ENCODE measurements at places on chromosomes 2 and 18.

DNA sequence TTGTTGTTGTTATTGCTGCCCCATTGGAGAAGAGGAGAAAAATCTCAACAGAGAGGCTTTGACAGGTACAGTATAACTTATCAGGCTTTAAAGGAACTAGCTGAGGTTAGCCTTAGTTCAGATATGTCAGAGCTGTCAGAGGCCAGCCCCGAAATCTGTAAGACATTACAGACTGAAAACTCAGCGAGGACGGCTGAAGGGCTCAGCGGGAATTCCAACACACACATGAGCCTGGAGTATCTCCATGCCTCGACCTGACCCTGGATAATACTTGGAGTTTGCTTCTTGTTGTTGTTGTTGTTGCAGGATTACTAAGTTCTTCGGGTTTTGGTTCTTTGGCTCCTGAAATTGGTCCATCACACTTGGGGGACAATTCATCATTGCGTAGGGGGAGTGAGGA is 166.9 kb downstream of the MIB1 start:
- DNase-seq: no peak

- no peak for DNase-seq
Observed at GRCh38 chr2:172256886-172257285, 154.2 kb upstream of the DLX2 start.

DNA sequence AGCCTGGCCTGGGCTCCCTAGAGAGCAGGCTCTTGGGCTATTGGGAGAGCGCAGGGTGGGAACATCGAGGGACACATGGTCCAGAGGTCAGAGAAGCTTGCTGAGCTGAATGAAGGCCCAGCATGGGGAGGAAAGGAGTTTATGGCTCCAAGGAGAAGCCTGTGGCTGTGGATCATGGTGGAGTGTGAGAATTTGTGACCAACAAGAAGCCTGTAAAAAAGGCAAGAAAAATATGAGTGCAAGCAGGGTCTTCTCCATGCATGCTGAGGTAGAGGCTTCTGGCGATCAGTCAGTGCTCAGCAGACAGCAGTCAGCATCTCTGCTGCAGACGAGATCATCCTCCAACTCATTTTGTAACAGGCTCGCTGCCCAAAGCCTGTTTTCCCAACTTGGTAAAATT is 1.3 kb upstream of the SCYGR3 start:
- no peak for DNase-seq

DNA sequence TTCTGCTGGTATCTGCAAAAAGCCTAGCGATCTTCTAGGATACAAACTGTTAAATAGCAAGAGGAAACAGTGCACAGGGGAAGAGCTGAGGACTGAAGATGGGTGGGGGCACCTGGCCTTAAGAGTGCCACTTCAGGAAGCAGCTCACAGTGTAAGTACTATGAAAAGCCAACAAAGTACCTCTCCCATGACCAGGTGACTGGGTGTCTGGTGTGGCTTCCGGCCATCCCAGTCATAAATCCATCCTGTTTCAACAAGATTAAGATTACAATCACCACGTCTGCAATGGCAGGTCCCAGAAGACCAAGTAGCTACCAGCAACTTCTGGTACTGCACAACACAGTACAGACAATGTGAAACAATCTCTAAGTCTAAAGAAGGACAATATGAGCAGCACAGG is 15.9 kb downstream of the ERFE start:
- no peak for DNase-seq

DNA sequence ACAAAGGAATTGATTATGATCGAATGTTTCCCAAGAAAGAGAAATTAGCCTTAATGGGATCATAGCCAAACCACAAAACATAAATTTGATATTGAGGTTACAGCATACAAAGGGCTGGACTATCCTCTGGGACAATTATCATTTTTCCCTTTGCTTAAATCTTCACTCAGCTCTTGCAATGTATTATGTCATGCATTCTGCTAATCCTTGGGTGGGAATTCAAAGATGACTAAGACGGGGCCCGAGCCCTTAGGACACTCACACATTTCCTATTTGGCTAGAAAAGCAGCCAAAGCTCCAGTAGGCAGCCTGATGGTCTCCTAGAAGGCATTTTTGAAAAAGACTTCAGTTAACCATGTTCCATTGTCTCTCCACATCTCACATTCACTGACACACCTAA is 17.2 kb upstream of the NMI start:
- DNase-seq: no peak

- DNase-seq: no peak
Observed at GRCh38 chr2:46470114-46470628, 9.2 kb upstream of the TMEM247 start.

GRCh38 chr2:217853301-217853881 is 149.4 kb downstream of the TNS1 start:
- peak; percentile 47 for DNase-seq

DNA sequence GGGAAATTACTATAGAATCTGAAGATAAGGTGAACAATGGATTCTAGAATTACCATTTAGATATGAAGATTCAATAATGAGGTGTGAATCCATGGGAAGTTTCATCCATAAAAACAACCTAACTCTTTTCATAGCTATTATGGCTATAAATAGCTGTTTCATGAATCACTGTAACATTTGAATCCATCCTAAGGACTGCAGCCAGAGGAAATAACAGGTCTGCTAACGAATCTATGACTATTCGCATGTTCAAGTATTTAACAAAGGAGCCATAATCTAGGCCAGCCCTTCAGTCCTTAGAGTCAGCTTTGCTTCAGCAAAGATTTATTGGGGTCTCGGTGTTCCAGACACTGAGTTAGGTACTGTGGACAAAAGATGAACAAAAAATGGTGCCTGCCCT is 87.1 kb downstream of the MYOM1 start:
- DNase-seq: no peak

GRCh38 chr2:218035463-218036100 is 32.8 kb upstream of the TNS1 start:
- no peak for DNase-seq

DNA sequence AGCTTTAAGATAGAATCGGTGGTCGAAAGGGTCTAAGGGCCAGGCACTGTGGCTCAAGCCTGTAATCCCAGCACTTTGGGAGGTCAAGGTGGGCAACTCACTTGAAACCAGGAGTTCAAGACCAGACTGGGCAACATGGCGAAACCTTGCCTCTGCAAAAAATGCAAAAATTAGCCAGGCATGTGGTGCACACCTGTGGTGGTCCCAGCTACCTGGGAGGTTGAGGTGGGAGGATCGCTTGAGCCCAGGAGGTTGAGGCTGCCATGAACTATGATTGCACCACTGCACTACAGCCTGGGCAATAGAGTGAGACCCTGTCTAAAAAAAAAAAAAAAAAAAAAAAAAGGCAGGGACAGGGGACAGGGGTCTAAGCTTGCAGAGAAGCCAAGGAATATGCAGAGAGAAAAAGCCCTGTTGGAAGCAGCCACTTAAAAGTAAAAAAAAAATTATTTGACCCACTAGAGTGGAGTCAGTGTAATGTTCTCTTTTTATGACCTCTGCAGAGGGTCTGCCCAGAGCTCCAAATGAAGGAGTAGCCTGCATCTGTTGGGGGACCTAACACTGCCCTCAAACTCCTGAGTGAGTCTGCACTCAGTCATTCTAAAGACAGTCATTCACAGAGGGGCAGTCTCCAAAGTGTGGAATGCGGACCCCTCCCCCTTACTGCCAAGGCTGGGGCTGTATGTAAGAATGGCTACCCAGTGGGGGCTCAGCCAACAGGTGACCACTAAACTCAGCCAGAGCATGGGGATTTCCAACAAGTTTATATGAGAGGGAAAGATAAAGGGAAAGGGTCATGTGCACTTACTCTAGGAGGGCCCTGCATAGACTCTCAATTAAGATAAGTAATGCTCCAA is 118.5 kb upstream of the CDCA7 start:
- DNase-seq: no peak

DNA sequence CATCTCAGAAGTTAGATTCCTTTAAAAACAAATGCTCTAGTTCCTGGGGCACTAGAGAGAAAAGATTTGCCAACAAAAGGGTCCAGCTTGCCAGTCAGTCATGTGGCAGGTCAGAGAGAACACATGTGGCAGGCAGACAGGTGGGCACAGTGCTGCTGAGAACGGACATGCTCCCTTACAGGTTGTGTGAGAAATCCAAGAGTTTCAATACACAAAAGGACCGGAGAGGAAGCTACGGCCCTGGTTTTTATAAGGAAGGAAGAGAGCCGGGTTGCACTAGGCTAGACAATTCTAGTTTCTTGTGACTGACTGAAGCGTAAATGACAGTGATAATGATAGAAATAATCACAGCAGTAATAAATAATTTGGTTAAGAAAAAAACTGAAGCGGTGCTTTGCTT is 18.3 kb downstream of the CDC42EP3 start:
- DNase-seq: no peak

DNA sequence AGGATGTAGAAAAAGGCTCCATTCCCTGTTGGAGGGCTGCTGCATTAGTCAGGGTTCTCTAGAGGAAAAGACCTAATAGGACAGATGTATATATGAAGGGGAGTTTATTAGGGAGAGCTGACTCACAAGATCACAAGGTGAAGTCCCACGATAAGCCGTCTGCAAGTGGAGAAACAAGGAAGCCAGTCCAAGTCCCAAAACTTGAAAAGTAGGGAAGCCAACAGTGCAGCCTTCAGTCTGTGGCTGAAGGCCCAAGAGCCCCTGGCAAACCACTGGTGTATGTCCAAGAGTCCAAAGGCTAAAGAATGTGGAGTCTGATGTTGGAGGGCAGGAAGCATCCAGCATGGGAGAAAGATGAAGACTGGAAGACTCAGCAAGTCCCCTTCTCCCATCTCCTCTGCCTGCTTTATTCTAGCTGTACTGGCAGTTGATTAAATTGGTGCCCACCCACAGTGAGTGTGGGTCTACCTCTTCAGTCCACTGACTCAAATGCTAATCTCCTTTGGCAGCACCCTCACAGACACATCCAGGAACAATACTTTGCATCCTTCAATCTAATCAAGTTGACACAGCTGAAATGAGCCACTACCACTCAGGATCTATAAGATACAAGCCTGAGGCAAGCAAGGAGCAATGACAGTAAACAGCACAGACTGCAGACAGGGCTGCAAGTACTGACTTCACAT is 30.0 kb upstream of the ATG16L1 start:
- DNase-seq: no peak

GRCh38 chr2:119011162-119011909 is 69.3 kb downstream of the MARCO start:
- DNase-seq: peak; percentile 3

- no peak for DNase-seq
Observed at GRCh38 chr2:74399785-74400184, 19.7 kb upstream of the DCTN1 start.

GRCh38 chr2:122955776-122956175 is 1069.3 kb upstream of the CNTNAP5 start:
- no peak for DNase-seq

DNA sequence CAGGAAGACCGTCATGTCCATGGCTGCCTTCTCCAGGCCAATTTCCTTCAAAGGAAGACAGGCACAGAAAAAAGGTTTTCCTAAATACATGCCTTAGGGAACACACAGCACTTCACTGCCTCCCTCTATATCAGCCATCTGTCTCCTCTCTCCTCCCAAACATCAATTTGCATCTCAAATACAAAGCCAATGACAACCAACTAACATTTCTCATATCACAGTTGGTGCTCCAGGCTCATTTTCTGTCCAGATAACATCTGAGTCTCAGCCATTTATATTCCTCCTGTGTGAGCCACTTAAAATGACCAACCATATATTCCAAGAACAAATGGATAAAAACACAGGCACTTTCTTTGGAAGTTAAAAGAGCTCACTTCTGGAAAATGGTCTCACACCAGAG is 62.5 kb upstream of the ACAA2 start:
- DNase-seq: no peak

GRCh38 chr2:157459486-157459885 is 15.6 kb upstream of the CYTIP start:
- no peak for DNase-seq
